NCI-H82 (cell line): ENCODE measurements at places on chromosomes 5 and 9.

- no peak for DNase-seq
Measured at GRCh38 chr5:174810796-174811195, 86.4 kb downstream of the MSX2 start.

GRCh38 chr9:123000371-123001068 is 32.9 kb upstream of the GPR21 start:
- no peak for DNase-seq

DNA sequence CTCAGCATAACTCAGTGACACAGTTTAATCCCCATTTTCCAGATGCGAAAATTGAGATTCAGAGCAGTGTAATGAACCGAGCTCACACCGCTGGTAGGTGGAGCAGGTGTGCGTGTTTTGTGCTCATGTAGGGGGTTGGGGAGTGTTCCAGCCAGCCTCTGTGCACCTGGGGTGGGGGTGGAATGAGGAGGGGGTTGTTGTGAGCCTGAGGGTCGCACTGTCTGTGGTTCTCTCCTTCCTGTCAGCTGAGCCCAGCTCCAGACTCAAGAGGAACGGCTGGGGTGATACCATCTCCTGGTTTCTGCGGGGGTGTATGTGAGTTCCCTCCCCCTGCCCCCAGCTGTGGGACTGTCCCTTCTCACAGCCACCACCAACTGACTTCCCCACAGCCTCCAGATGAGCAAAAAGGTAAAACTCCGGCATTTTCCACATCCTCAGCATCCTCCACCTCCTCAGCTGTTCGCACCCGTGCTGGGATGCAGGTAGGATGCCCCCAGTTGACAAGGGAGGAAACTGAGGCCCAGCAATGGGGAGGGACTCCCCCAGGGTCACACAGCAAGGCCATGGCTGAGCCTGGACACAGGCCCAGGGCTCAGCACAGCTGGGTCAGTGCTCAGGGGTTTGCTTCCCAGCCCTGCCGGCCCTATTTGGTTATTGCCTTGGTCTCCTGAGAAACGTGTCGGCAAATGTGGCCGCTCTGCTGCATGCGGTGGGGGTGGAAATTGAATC is 2.1 kb downstream of the SH2D3C start:
- peak; percentile 37 for DNase-seq

DNA sequence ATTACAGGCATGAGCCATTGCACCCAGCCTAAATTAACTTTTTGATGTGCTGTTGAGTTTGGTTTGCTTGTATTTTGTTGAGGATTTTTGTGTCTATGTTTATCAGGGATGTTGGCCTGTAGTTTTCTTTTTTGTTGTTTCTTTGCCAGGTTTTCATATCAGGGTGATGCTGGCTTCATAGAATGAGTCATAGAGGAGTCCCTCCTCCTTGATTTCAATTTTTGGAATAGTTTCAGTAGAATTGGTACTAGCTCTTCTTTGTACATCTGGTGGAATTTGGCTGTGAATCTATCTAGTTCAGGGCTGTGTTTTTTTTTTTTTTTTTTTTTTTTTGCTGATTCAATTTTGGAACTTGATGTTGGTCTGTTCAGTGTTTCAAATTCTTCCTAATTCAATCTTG is 1164.3 kb upstream of the DMAC1 start:
- DNase-seq, result no peak

DNA sequence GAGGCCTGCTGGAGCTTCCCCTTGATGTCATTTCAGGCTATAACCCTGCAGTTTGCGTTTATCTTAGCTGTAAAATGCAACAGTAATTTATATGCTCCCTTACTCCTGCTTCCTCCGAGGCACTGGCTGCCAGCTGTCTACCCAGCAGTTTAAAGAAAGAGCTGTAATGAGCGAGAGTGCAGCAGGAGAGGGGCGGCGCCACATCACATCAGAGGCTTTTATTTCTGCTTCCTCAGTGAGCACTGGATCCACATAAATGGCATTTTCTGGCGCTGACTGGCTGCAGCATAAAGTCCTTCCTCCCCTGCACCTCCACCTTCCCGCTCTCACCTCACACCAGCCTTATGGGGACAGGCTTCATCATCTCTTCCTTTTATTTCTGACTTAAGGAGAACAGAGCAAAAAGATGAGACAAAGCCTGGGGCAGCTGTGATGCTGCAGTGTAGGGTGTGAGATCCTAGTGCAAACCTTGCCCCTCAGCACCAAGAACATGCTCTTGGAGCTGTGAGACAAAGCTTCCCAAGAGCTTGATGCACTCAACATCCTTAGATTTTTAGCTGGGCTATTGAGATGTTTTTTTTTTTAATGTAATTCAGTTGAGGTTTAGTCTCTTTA is 829.6 kb upstream of the ZNF608 start:
- DNase-seq, result peak; percentile 91

- DNase-seq, result no peak
Measured at GRCh38 chr5:134034326-134034725, 29.6 kb upstream of the VDAC1 start.

DNA sequence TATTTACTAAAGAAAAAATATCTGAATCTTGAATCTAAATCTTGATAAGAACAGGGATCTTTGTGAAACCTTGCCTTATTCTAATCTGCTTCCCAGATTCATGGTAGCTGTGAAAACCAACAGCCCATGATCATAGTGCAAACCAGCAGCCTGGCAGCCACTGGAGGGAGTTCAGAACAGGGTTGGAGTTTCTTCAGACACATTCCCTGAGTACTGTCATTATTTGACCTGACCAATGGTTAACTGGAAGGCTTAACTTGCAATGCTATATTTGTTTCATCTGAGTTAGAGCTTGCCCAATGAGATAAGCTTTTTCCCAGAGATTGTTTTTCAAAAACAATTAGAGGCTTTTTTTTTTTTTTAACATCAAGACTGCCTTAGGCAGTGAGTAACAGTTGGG is 47.8 kb downstream of the LOX start:
- DNase-seq, result no peak

- DNase-seq, result no peak
Measured at GRCh38 chr9:89601306-89601705, 3.5 kb upstream of the GADD45G start.

DNA sequence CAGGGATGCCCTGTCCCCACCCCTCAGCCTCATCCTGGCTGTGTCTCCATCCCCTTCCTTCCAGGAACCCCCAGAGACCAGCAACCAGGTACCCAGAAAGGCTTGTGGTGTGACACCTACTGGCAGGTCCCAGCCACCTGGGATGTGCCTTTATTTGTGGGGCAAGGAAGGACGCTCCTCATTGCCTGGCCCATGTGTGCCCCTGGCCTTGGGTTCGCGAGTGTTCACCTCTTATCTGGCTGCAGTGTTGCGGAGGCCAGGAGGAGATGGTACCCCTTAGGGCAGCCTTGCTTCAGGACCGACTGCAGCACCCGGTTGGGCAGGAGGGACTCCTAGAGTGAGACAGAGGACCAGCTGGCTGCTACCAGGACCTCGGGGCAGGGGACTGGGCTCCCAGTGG is 8.8 kb downstream of the C9orf50 start:
- DNase-seq, result no peak

DNA sequence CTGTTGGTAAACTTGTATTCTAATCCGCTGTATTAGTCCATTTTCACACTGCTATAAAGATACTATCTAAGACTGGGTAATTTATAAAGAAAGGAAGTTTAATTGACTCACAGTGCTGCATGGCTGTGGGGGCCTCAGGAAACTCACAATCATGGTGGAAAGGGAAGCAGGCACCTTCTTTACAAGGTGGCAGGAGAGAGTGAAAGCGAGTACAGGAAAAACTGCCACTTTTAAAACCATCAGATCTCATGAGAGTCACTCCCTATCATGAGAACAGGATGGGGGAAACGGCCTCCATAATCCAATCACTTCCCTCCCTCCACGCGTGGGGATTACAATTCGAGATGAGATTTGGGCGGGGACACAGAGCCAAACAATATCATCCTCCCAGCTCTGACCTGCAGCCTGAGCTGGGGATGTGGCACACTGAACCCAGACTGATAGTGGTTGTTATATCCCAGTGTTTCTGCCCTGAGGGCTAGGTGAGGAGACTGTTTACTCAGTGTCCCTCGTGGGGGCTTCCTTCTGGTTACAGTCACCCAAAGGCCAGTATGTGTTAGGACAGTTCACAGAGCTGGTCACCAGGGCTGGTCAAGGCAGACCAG is 488.3 kb downstream of the KDM4C start:
- DNase-seq, result peak; percentile 65

DNA sequence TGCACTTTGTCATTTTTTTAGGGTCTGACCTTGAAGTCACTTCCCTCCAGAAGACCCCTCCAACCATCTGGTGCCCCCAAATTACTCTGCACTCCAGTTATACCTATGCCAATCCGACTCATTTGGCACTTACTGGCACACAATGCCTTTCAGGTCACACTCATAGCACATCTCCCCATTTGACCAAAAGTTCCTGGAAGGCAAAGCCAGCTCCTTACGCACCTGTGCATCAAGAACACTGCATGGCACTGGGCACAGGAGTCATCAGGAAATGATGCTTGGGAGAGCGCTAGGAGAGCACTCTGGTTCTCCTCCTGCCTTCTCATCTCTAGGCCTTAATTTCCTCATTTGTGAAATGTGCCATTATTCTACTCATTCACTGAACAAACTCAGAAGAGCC is 2.9 kb downstream of the TNIP1 start:
- no peak for DNase-seq

GRCh38 chr9:83956436-83957247 is 23.4 kb downstream of the HNRNPK start:
- no peak for DNase-seq

DNA sequence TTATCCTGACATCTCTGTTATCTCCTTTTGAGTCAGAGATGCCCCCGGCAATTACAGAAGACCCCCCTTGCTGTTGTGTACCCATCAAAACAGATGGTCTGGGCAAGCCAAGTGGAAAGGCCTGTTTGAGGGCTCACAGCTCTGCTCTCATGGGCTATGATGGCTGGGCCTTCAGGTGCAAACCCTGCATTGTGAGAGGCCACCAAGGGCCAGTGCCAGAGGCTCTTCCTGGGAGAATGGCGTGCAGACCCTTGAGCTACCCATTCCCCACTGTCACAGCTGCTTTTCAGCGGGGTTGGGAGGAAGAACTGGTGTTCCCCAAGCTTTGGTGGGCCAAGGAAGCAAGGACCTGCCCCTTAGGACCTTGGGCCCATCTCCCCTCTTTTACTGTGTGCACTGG is 174.7 kb upstream of the PPP1R26 start:
- no peak for DNase-seq

- DNase-seq, result no peak
Measured at GRCh38 chr9:21835121-21835520, 32.7 kb downstream of the MTAP start.

DNA sequence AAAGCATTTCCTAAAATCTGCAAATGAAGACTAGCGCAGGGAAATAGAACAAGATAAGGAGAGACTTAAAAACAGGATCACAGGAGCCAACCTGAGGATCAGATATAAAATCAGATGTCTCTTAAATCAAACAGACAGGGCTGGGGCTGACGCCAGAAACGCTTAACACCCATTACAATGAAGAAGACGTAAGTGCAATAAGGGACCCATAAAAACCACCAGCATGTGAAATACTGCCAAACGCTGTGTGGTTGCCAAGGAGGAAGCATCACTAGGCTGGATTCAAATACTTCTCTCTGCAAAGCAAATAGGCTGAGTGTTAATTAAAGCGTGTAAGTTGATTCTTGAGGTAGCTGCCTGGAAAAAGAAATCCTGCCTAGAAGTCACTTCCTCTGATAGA is 74.4 kb upstream of the ATP10B start:
- peak; percentile 5 for DNase-seq
